ENCODE measurements at places on chromosomes 2 and 18. TPM values are rescaled to one million over a fixed set of nuclear protein-coding genes. Genes with fewer than 3 reads are reported as not detected.

DNA sequence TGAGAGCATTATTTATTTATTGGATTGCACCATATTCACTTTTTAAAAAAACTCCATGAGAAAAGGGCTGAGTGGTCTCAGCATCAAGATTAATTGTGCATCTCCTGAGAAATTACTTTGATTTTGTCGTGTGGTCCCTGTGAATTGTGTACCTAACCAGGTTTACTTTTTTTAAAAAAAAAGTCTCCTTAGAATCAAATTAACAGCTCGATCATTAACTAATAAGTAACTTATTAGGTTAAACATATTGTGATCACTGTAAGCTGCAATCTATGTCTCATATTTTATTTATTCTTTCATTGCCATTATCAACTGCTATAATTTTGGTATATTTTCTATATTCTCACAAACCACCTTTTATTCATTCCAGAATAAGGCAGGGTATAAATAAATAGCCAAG lies 318.2 kb downstream of the ADCYAP1 start:
- no peak for DNase-seq

- peak; percentile 66 for DNase-seq
Measured at GRCh38 chr18:49023938-49024803, 73.4 kb upstream of the SMAD7 start.

- no peak for DNase-seq
Measured at GRCh38 chr2:17257189-17257909, 260.9 kb downstream of the RAD51AP2 start.

GRCh38 chr2:128276878-128277675 lies 41.6 kb downstream of the HS6ST1 start:
- DNase-seq, result no peak

DNA sequence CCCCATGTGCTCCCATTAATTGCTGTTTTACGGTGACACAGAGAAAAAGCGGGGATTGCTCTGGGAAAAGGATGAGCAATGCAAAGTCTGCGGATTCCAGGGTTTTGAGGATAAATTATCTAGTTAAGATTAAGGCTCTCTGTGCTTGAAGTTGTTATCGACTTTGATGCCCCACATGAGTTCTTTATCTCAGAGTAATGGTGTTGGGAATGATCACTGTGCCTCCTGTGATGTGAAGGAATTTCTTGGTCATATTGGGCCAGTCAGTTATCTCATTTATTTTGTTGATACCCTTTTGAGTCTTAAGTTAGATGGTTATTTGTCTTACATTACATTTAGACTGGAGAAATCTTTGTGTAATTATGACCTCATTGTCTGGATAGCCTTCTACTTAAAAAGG lies 184.6 kb upstream of the MEX3C start:
- no peak for DNase-seq

DNA sequence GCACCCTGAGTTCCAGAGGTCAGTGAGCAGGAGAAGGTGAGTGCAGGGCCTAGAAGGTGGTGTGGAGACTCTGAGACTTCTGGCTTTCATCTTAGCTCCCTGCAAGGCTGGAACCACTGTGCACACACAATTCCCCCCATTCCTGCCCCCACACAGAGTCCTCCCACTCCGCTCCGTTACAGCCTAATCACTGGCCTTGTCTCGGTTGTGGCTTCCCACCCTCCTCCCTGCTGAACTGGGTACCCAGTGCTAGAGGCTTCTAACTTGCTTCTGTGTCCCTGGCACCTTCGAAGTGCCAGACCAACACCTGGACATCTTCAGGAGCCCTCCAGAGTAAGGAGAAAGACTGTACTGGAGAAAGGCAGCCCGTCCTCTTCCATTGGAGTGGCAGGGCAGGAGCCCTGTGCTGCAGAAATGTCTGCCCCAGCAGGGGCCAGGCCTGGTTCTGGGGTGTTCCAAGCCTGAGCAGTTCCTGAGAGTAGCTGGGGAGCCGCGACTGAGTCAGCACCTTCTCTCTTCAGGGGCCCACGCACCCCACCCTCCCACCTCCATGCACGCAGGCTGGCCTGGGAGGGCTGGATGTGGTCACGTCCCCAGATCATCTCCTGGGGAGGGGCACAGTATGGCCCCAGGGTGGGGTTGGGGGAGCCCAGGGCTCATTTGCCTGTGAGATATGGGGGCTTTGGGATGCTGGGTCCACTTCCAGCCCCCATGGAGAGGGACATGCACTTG lies 23.4 kb downstream of the CROCC2 start:
- peak; percentile 65 for DNase-seq

GRCh38 chr2:145095641-145096435 lies 575.9 kb upstream of the ZEB2 start:
- DNase-seq, result no peak

GALNT14 gene
- total RNA-seq, result 0.48 TPM

CYP20A1 gene
- 13.1 TPM for total RNA-seq

OR6B2 gene
- total RNA-seq, result not detected

LRRC30 gene
- total RNA-seq, result not detected

ARHGEF33 gene
- total RNA-seq, result 0.38 TPM

LONRF2 gene
- 24.5 TPM for total RNA-seq

TMEM163 gene
- 0.38 TPM for total RNA-seq
